Activated CD8-positive, alpha-beta memory T cell treated with anti-CD3 and anti-CD28 coated beads, Interleukin-2, amount 50 U/mL, for 48 hours (primary cell): ENCODE measurements at places on chromosomes 3 and 15.

DNA sequence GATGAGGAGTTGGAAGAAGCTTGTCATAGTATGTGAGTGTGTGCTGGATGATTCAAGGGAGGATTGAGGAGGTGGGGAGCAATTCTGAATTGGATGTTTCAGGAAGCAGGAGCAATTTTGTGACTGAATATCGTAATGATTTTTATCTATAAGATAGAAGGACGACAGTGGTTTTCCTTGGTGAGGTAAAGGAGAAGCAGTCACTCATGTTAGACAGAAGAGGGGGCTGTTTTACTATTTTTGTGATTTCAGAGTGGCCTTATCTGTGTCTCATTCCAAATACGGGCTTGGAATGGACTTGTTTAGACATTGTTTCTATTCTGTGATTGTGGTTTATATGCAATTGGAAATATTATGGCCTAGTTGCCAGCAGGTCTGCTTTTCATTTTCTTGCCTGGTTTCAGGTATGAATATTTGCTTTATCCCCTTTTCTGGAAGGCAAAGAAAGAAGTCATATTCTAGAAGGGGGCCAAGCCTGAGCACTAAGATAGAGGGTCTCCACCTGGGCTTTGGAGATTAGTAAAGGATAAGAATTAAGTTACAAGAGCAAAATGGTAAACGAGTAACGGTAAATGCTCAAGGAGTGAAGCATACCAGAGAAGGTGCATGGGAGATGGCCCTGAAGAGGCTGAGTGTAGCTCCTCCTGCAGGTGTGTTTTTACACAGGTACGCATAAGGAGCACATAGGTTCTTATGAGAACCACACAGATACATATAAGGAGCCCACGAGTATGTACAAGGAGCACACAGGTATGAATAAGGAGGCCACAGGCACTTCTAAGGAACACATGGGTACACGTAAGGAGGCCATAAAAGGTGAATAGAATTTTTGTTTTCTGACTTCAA is 124.6 kb upstream of the KCNAB1 start:
- DNase-seq = no peak

- no peak for DNase-seq
Observed at GRCh38 chr3:154536751-154537150, 106.8 kb upstream of the GPR149 start.

DNA sequence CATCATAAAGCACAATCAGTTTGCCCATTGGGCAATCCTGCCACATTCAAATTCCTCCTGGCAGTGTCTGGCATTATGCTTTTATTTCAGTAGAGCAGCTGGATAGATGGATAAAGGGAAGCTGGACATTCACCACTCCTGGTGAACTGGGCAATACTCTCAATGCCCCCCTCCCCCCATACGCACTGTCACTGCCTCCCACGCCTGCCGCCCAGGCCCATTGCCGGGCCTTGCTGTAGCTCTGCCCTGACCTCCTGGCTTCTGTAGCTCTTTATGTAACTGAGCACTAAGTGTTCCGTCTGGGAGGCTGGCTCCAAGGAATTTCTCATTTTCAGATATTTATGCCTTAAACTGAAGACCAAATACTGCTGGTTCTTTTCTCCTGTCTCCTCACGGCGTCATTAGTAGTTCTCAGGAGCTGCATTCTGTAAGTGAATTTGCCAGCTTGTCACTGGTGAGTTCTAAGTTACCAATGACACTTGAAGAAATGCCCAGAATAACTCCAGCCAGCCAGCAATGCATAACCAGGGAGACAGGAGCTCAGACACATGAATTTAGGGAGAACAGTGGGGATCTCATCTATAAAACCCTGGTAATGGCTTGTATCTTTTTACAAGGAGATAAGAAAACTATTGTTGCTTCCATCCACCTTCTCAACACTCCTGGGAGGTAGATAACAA is 25.5 kb upstream of the RASGRF1 start:
- DNase-seq = no peak

- DNase-seq = no peak
Observed at GRCh38 chr3:197811343-197811742, 20.3 kb downstream of the LRCH3 start.

DNA sequence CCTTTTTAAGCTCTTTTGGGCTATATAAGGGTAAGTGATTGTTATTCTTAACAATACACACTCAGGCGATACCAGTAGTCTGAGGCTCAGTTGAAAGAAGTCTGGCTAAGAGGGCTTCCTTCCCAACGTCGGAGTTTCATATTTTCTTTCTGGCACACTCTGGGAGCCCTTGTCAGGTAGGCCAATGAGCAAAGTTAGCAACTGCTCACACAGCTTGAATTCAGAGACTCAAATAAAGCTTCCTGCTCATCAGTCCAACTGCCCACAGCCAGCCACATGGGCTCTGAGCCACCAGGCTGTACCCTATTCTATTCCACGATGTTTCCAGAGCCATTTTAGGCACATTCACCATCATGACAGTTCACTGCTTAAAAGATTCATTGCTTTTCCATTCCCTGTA is 155.1 kb upstream of the TBL1XR1 start:
- DNase-seq = no peak

DNA sequence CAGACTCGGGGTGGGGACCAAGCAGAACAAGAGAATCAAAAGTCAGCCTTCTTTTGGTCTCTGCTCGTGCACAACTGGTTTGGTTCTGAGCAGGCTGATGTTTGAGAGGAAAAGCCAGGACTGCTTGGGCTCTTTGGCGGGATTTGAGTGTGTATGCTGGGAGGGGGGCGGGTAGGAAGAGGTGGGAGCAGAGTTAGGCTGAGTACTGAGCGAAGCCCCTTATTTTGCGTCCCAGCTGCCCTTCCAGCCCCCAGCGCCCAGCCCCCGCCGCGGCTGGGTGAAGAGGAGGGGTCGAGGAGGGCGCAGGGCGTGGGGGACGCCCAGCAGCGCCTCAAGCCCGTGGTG is 153.5 kb upstream of the GOLIM4 start:
- DNase-seq = no peak

DNA sequence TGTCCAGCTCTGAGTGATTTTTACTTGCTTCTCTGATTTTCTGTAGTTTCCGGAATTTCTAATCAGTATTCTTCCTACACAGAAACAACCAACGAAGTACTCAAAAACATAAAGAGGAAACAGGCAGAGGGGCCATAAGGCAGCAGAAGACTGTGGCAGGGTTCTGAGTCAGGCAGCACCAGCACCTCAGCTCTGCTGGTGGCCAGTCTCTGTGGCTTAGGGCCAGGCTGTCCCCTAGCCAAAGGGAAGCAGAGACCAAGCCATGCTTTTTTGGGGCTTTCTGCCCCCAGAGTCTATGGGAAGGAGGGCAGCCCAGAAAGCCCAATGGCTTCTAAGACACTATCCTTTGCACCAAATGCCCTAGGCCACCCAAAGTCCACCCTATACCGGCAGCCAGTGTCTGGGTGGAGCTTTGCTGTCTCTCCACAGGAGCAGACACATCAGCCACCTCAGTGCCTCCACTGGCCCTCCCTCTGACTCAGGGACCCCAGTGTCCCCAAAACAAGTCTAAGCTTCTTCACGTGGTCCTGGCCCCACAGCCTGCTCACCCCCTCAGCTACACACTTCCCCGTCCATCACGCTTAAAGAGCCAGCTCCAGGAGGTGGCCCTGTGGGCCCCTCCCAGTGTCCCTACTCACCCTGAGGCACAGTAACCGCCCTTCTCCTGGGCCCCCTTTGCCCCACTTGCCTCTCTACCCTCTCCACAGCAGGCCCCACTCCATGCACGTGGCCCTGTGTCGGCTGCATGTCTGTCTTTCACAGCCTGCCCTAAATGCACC is 46.2 kb downstream of the CCDC12 start:
- no peak for DNase-seq

DNA sequence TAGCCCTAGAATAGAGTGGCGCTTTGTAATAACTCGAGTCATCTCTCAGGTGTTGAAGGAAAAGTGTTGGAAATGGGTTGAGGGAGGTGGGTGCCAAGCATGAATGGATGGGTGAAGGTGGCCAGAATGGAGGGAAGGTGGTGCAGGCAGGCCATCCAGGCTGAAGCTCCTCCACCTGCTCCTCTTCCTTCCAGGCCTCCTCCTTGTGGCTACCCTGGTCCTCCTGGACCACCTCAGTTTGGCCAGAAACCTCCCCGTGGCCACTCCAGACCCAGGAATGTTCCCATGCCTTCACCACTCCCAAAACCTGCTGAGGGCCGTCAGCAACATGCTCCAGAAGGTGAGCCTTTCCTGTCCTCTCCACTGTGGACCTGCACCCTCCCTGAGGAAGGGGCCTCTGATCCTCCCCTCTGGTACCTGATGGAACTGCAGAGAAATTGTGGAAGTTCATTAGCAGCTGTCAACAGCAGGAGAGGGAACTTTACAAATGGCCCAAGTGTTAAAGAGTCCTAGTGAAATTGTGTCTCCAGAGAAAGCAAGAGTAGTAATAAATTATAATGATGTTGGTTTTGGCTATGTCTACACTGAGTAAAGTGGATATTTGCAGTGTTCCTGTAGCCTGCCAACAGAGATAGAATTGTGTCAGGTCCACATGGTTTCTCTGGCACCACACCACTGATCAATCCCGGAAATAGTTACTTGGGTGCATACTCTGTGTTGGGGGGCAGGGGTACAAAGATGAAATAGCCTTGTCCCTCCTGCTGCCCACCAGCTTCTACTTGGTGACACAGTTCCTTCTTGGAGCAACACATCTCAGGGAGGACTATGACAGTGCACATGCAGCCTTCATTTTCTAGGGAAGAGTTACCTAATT is 1.6 kb downstream of the IL12A start:
- DNase-seq = no peak

- DNase-seq = no peak
Observed at GRCh38 chr3:9292516-9292915, 43.1 kb upstream of the SRGAP3 start.

DNA sequence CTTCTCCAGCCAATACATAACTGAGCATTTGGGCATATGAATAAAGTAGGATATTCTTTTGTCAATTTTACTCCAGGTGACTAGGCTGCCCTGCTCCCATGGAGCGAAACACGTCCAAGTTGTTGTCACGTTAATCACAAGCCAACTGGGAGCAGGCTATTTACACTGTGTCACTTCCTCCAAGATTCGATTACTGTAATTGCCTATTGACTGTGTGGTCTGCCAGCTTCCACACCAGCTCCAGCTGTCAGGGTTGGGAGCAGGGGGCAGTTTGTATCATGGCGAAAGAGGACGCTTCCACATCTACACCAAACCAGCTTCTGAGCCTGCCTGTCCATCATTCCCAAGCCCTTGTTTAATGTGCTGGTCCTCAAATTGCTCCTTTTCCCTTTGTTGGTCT is 89.2 kb upstream of the RORA start:
- DNase-seq = no peak

- no peak for DNase-seq
Observed at GRCh38 chr15:52013151-52013791, 5.7 kb upstream of the MAPK6 start.

GRCh38 chr15:43799209-43799944 is 643 bp downstream of the SERINC4 start:
- no peak for DNase-seq

DNA sequence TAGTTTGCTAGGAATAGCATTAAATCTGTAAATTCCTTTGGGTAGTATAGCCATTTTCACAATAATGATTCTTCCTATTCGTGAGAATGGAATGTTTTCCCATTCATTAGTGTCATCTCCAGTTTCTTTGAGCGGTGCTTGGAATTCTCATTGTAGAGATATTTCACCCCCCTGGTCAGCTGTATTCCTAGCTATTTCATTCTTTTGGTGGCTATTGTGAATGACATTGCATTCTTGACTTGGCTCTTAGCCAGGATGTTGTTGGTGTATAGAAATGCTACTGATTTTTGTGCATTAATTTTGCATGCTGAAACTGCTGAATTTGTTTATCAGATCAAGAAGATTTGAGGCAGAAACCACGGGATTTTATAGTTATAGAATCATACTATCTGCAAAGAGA is 690.5 kb upstream of the ALCAM start:
- no peak for DNase-seq

DNA sequence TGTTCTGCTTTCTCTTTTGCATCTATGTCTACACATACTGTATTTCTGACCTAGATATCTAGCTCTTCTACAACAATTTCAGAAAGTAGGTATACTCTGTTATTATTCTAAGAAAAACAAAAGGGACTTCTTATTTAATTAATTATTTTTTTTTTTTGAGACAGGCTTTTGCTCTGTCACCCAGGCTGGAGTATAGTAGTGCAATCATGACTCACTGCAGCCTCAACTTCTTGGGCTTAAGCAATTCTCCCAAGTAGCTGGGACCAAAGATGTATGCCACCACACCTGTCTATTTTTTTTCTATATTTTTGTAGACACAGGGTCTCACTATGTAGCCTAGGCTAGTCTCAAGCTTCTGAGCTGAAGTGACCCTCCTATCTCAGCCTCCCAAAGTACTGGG is 130.6 kb downstream of the MBNL1 start:
- DNase-seq = no peak

- DNase-seq = no peak
Observed at GRCh38 chr3:112260563-112260962, 33.5 kb downstream of the SLC9C1 start.

DNA sequence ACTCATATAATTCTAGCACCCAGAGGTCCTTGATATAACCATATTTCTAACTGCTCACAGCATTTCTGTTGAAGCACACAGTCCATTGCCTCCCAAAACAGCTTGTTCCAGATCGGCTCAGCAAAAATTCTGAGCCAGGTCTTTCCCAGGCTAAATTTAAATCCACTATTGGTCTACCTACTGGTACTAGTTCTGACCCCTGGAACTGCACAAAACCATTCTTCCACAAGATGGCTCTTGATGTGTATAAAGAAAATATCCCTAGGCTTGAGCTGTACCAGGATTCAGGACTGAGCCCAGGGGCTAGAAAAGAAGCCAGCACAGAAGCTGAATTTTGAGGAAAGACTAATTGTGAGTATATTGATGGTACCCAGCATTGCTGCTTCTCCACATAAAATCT is 75.4 kb upstream of the ABHD17C start:
- DNase-seq = no peak

DNA sequence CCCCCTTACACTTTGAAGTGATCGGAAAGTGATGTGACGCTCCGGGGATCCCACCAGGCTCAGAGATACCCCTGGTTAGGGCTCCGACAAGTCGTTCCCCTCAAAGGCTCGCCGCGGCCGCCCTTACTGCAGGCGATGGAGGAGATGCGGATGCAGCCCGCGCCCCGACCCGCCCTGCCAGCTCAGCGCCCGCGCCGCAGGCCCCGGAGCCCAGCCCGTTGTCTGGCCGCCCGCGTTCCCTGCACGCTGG is 228 bp downstream of the GLT8D1 start:
- DNase-seq = no peak

DNA sequence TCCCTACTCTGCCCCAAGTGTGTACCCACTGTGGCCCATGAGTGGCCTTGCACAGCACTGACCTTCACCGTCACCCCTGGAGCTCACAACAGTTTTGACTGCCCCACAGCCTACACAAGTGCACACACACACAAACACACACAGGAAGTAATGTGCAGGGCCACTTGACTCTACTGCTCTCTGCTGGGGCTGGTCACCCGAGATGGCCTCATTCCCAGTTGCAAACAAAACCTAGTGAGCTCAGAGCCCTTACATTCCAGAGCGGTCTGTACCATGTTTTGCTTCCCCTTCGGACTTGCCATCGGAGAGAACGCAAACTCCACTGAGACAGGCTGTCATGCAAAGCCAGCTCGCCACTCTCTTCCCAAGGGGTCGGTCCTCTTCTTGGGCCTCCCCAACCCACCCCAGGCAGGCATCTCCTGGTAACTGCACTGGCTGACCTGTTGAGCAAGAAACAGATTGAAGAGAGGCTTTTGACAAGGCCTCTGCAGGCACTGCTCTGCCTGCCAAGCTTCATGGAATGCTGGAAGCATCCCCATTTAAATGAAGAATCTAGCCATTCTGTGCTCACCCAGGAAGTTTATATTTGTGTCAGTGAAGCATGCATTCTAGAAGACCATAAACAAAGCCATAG is 232.0 kb upstream of the IGF1R start:
- no peak for DNase-seq

- DNase-seq = no peak
Observed at GRCh38 chr15:38461066-38461833, 7.3 kb downstream of the FAM98B start.
